Mucosa of gallbladder (tissue), 1 donor: ENCODE measurements at places on chromosomes 4 and X.

DNA sequence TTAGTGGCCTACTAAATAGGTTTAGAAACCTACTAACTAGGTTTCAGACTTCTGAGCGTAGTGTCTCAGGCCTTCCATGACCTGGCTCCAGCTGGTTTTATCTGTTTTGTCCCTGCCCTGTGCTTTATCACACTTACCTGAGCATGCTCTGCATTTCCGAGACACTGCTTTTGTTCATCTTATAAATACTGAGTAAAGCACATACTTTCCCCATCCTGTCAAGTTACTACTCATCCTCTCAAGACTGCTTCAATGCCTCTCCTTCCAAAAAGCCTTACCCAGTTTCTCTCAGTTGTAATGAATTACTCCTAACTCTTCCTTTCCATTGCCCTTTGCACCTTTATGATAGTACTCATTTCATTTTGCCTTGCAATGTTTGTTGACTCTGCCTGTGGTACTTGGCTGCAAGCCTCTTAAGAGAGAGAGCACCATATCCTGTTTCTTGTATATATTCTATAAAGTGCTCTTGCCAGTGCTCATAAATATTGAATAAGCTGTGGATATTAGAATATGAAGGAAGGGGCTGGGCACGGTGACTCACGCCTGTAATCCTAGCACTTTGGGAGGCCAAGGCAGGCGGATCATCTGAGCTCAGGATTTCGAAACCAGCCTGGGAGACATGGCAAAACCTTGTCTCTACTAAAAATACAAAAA, 34.4 kb downstream of the SLAIN2 start:
- DNase-seq, result peak; percentile 18

- DNase-seq, result no peak
Observed at GRCh38 chr4:84220990-84221389, 278.1 kb downstream of the NKX6-1 start.

DNA sequence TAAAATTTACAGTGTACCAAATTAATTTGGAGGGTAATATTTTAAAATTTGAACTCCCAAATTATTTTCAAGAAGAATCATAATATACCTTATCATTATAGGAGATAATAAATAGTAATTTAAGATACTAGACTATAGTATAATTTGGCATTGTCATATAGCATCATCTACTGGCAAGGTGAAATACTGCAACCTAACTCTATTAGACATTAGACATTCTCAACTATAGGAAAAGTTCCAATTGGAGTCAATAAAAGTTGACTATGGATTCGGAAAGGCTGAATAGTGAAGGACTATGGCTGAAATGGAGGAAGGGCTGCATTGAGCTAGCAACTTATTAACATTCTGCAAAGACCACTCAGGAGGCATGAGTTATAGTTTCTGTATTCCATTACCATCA, 113.0 kb downstream of the PRDM5 start:
- DNase-seq, result no peak

DNA sequence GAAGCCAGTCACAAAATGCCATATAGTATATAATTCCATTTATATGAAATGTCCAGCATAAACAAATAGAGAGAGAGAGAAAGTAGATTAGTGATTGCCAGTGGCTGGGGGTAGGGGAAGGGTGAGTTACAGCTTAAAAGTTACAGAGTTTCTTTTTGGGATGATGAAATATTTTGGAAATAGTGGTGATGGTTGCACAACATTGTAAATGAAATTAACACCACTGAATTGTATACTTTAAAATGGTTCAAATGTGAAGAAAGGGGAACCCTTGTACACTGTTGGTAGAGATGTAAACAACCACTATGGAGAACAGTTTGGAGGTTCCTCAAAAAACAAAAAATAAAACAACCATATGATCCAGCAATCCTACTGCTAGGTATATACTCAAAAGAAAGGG, 131.2 kb upstream of the GPC4 start:
- no peak for DNase-seq

DNA sequence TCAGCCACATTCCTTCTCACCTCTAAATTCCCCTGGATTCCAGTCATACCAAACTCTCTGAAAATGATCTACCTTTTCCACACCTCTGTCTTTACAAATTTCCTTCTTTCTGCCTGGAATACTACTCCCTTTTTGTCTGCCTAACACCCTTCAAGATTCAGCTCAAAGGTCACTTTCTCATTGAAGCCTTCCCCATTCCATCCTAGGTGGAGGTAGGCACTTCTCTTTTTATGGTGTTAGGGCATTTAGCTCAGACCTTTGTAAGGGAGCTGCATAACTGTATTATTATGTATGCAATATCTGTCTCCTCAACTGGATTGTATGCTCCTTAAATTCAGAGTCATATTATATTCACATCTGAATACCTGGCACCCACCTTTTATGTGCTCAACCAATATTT, 137.7 kb downstream of the RCHY1 start:
- no peak for DNase-seq
